NCI-H526 treated with DMSO at 0.1 percent for 48 hours (cell line): ENCODE measurements at places on chromosomes 11 and 22.
A peak's percentile ranks its signal among the peaks of the same experiment; 100 is the strongest.

GRCh38 chr11:107526197-107526596 lies 39.3 kb downstream of the ALKBH8 start:
- no peak for DNase-seq

DNA sequence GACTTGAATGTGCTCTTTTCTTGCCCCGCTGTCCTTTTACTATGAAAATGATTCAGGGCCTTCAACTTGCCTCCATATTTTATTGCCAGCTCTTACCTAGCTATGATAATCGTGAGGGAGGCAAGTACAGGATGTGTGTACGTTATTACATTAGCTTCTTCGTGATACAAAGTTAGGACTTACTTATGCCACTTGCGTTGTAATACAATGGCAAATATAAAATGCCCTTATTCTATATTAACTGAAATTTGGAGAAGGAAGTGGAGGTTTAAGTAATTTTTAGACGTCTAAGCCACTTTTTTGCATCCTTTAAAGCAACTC lies 10.8 kb upstream of the CCT8L2 start:
- peak; percentile 16 for DNase-seq

GRCh38 chr22:41410311-41410751 lies 28.6 kb downstream of the TEF start:
- no peak for DNase-seq

DNA sequence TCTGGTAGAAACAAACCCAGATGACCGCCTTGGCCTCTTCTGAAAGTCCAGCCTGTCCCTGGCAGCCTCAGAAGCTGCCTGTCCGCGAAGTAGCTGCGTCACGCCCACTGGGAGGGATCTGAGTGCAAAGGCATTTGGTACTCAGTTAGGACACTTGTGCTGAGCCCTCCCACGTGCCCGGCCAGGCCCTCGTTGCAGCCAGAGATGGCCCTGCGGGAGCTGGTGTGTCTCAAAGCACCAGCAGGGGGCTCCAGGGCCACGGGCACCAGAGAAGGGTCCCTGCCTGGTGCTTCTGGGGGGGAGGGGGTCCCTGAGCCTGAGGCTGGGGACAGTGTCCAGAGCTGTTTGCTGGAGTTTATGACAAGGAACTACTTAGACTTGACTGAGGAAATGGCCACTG lies 5.8 kb downstream of the SELENOO start:
- DNase-seq: no peak

GRCh38 chr11:106208760-106209159 lies 131.3 kb downstream of the AASDHPPT start:
- DNase-seq: no peak

- no peak for DNase-seq
These were observed 71.9 kb upstream of the C11orf87 start for GRCh38 chr11:109350091-109350490.

- DNase-seq: no peak
These were observed 10.4 kb downstream of the OAF start for GRCh38 chr11:120221115-120221752.

GRCh38 chr11:10019906-10020682 lies 273.9 kb downstream of the SBF2 start:
- DNase-seq: no peak

GRCh38 chr22:44205516-44206329 lies 25.0 kb downstream of the PARVG start:
- no peak for DNase-seq

GRCh38 chr22:39947220-39948216 lies 12.7 kb upstream of the TMA7B start:
- DNase-seq: no peak

DNA sequence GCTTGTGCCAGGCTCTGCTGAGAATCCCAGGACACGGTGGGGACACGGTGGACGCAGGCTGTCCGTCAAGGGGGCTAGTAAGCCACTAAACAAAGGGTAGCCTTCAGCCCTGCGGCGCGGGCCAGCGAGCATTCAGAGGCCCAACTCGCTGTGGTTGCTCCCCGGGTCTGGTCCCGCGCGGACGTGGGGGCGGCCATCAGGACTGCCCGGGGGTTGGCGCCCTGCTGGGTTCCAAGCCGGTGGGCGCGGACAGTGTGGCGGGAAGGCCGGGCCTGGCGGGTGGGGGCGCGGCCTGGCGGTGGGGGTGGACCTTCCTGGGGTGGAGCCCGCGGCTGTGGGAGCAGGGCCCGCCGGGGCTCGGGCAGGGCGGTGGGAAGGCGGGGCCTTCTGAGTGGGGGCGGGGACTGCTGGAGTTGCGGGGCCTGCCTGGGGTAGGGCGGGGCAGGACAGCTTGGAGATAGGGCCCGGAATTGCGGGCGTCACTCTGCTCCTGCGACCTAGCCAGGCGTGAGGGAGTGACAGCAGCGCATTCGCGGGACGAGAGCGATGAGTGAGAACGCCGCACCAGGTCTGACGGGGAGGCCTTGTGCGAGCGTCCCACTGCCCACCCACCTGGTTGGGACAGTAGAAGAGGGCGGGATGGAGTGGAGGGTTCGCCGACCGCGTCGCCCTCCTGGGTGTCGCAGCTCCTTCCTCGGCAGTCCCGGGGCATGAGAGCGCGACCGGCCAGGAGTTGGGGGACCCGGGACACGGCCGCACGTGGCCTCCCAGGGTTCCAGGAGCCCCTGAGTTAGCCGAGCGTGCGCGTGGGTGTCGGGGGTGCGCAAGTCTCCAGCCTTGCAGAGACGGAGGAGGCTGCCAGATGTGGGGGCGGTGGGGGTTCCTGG lies at the start of gene SERHL2:
SERHL2 (plus strand) TSS at position 482 of the 887 bp plus-strand sequence; CDS start at position 547, 65 bp downstream.
- peak; percentile 28 for DNase-seq

- no peak for DNase-seq
These were observed 577.8 kb downstream of the JRKL start for GRCh38 chr11:96967616-96968015.

GRCh38 chr11:43708776-43709175 lies 28.2 kb downstream of the HSD17B12 start:
- DNase-seq: no peak

DNA sequence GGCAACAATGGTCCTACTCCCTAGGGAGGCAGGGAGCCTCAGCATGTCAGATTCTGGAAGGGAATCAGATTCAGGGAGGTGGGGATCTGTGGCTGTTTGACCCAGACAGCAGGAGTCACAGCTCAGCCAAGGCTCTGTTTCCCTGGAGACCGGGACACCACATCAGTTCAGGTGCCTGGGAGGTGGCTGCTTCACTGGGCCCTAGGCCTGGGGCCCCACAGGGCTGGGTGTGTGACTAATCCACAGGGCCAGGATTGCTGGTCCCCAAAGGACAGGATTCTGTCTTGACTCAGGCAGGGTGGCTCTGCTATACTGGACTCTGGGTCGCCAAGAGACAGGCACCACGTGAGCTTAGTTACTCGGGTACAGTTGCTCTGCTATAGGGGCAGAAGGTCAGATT lies 3.5 kb upstream of the OR5AN1 start:
- no peak for DNase-seq

DNA sequence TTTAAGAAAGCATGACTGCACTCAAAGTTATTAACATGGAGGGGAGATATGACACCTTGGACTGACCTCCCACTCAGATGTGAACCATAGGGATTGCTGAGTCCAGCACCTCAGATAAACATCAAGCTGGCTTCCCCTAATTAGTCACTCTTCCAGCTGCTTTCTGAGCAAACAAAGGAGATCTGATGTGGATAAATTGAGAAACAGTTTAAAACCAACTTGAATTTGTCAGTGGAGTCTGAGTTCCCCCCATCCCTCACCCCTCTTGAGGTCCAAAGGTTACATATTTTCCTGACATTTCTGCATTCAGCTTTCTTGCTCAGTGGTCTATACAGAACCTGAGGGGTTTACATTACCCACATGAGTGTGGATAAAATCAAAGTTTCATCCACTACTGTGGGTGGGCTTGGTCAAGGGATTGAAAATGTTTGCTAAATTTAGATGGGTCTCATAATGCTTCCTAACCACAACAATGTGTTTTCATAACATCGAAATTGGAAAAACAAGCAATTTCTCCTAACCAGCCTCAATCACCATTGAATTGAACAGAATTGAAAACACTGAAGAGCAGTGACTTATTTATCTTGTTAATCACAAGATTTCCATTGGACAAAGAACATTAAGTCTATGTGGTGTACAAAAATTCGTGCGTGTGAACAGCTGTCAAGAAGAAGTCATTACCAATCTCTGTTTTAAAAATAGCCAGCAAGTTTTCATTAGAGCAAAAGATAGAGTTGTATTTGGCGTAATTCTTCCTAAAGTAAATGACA lies 292.3 kb downstream of the METTL15 start:
- DNase-seq: no peak

DNA sequence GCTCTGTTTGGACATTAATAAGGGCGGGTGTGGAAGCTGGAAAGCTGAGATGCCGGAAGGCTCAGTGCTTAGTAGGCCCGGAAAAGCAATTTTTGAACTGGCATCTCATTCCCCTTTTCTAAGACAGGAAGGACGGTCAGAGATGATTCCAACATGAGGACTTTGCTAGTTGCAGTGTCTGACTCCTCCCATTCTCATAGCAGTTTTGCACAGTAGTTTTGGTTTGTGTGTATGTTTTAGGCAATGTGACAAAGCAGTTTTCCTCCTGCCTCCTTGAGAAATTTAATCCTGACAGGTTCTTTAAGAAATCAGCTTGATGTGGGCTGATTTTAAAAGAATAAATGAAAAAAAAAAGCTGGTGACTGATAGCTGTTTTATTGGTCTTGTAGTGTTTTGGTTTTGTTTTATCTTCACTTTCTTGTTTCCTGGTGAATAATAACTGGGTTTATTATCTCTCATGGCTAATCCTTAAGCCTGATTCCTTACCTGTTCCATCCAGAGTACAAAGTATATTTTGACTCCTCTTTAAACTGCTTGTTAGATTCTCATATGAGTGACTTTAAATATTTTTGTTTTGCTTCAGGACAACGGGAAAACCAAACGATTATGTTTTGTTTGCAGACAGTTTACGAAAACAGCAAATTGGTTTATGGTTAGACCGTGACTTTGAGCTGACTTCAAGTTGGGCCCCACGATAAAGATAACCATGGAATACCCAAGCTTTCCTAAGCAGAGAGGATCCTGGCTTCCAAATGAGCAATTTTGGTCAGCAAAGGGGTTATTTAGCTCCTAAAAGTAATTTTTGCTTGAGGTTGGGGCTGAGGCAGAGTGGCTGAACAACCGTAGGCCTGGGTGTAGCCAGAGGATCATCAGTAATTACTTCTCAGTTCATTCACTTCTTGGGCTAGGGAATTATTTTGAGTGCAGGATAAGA lies 3.4 kb downstream of the PTPRJ start:
- peak; percentile 24 for DNase-seq

- no peak for DNase-seq
These were observed 873.2 kb downstream of the METTL15 start for GRCh38 chr11:28981381-28981780.

DNA sequence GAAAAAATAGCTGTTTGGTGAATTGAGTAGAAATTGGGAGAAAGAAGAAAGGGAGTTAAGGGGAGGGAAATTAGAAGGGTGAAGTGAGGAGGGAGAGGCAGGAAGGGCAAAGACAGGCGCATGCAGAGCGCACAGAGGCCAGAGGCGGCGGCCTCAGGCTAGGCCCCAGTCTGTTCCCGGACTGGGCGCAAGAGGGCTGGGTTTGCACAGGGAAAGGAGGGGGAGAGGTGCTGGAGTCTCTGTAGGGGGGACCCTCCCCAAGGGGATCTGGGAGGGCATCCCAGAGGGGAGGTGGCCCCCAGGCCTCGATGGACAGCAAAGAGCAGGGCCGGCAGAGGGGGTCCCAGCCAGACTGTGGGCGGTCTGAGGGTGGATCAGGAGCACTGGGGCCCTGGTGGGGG lies 1.3 kb upstream of the FLRT1 start:
- DNase-seq: no peak

- no peak for DNase-seq
These were observed 1304.6 kb downstream of the BRD1 start for GRCh38 chr22:48523091-48523490.

DNA sequence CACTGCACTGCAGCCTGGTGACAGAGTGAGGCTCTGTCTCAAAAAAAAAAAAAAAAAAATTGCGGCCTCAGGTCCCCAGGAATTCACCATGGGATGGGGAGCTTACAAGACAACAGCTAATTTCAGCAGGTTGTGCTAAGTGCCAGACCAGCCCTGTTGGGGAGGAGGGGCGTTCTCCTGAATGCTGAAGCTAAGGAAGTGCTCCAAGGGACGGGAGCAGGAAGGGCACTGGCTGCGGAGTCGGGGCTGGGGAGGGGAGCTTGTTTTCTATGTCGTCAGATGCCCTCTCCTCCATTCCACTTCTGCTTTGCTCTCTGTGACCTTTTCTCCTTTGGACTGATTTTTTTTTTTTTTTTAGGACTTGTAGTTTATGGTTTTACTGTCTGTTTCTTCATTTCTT lies 4.5 kb downstream of the ADAMTS15 start:
- no peak for DNase-seq

GRCh38 chr11:75745807-75746206 lies 22.8 kb upstream of the DGAT2 start:
- DNase-seq: no peak

DNA sequence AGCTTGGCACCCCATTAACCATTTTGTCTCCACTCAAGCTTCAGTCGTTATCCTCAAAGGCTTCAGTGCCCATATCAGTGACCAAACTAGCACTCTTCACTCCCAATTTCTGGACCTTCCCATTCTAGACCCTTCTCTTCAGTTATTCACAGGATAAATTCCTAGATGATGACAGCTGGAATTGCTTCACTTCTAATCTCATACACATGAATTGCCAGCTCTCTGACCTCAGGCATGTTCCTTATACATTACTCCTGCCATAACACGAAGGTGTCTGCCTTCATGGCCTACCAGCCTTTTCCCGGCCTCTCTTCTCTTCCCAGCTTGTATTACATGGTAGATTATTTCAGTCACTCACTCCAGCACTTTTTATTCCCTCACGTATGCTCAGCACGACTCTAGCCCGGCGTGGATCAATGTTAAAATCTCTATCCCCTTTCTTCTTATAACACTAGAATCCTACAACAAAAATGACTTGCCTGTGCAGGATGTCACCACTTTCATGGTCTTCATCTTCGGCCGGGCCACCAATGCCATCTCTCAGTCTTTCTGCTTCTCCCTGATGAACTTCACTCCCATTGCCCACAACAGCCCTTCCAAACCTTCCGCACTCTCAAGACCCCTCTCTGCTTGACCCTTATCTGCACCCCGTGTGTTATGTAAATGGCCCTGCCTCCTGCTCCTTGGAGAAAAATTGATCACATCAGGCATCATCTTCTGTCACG lies 36.9 kb downstream of the EIF3F start:
- no peak for DNase-seq

DNA sequence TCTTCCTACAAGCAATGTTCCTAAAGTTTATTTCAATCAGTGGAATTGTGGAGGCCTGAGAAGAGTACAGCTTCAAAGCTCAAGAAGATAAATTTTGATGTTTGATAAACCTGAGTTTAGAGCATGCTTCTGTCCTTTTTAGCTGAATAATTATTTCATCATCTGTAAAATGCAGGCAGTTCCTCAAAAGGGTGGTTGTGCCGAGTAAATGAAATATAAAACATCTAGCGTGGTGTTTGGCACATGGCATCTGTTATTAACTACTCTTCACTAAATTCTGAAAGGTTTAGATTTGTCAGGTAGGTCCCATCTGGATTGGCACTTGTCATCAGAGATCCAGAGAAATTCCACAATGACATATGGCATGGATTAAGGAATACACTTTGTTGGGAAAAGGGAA lies 155.1 kb downstream of the DDX10 start:
- no peak for DNase-seq

GRCh38 chr11:65834202-65834601 lies 439 bp downstream of the SNX32 start:
- no peak for DNase-seq

GRCh38 chr22:47366026-47366767 lies 603.7 kb downstream of the TBC1D22A start:
- no peak for DNase-seq

GRCh38 chr11:118911880-118912741 lies 13.6 kb downstream of the BCL9L start:
- DNase-seq: peak; percentile 96

- peak; percentile 48 for DNase-seq
These were observed 1.4 kb downstream of the USP47 start for GRCh38 chr11:11843211-11843621.
